ENCODE measurements at places on chromosomes 6 and 20.

DNA sequence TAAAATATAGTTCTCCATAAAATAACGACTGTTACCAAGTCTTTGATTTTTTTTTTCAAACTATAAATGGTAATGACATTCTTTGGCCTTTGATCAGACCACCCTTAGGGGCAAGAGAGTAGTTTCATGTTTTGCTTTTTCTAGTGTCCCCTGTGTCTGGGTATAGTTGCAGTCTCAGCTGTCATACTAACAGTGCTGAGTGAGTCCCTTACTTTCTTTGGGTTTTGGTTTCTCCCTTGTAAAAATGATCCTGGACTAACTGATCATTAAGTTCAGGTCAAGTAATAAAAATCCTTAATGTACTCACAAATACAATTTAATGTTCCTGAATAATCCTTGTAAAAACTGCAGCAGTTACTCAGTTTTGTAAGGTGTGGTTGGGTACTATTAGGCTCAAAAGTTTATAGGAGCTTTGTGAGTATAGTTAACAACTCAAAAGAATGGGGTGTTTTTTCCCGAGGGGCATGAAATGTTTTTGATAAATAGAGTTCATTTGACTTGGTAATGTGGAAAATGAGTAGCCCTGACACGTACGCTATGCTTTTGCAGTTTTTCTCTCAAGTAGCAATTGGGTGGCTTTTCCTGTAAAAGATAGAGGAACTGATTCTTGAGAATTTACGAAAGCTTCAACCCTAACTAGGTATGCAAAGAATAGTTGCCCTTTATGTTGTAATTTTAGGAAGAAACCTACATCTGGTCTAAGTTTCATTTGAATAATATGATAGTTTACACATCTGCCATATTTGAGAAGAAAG is 6.2 kb downstream of the PTPN1 start:
- no peak for DNase-seq

GRCh38 chr6:170522565-170523183 is 30.4 kb downstream of the PSMB1 start:
- DNase-seq = no peak

DNA sequence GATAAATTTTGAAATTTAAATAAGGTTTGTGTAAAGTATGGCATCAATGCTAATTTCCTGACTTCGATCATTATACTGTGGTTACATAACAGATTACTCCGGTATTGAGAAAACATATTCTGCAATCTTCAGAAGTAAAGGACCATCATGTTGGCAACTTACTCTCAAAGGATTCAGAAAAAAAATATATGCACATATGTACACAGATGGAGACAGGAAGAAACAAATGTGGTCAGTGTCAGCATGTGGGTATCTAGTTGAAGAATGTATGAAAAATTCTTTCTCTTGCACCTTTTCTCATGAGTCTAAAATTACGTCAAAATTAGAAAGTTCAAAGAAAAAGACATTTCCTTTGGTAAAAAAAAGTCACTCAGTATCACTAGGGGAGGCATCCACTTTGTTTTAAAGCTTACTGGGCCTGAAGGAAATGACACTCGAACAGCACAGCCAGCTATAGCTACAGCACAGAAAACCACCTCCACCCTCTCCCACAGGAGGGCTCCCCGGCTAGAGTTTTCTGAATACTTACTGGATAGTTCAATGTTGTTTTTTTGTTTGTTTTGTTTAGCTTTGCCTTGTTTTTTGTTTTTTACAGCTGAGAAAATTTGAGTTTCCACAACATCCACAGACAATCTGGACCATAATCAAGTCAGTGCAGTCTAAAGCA is 317.2 kb upstream of the AGPAT4 start:
- DNase-seq = no peak

GRCh38 chr6:160998766-160999165 is 7.2 kb downstream of the MAP3K4 start:
- DNase-seq = no peak

GRCh38 chr6:91438570-91438969 is 851.7 kb upstream of the MAP3K7 start:
- no peak for DNase-seq

Measured in lower leg skin (tissue), 4 donors.